ENCODE measurements at places on chromosomes 12 and 14. TPM values are rescaled to one million over a fixed set of nuclear protein-coding genes. Genes with fewer than 3 reads are reported as not detected.

Gene TEX52
- total RNA-seq = 0.20 TPM

Gene LMNTD1
- total RNA-seq = not detected

- H3K27me3 ChIP-seq = no peaks in the 10 kb centered on the region
- DNase-seq = no peak
- H3K4me1 ChIP-seq = peaks cover 3% of the 10 kb centered on the region
- no peaks in the 10 kb centered on the region for H3K36me3 ChIP-seq
- no peak overlapping the region for H3K4me3 ChIP-seq
- no peak overlapping the region for H3K27ac ChIP-seq
Measured at GRCh38 chr14:68734231-68734732, 58.6 kb downstream of the ZFP36L1 start.

Gene PLA2G1B
- total RNA-seq = not detected

- H3K27me3 ChIP-seq = no peaks in the 10 kb centered on the region
- H3K27ac ChIP-seq = no peak overlapping the region
- no peaks in the 10 kb centered on the region for H3K36me3 ChIP-seq
- H3K4me1 ChIP-seq = no peaks in the 10 kb centered on the region
- no peak overlapping the region for H3K4me3 ChIP-seq
Measured at GRCh38 chr12:126534495-126534894, 1469.3 kb downstream of the AACS start.

DNA sequence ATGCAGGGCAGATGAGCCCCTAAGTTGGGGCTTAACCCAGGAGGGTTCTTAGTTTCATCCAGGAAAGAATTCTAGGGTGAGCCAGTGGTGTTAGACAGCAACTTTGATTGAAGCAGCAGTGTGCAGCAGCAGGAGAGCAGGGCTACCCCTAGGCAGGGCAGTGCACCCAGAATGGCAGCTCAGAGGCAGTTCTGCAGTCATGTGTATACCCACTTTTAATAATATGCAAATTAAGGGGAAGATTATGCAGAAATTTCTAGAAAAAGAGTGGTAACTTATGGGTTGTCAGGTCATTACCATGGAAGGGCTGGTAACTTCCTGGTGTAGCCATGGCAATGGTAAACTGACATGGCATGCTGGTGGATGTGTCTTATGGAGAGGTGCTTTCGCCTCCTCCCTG is 297.5 kb downstream of the PCNX1 start:
- no peaks in the 10 kb centered on the region for H3K36me3 ChIP-seq
- no peaks in the 10 kb centered on the region for H3K27me3 ChIP-seq
- no peaks in the 10 kb centered on the region for H3K4me1 ChIP-seq
- no peak overlapping the region for H3K27ac ChIP-seq
- DNase-seq = no peak
- H3K4me3 ChIP-seq = no peak overlapping the region

Gene FGF23
- total RNA-seq = 0.24 TPM

DNA sequence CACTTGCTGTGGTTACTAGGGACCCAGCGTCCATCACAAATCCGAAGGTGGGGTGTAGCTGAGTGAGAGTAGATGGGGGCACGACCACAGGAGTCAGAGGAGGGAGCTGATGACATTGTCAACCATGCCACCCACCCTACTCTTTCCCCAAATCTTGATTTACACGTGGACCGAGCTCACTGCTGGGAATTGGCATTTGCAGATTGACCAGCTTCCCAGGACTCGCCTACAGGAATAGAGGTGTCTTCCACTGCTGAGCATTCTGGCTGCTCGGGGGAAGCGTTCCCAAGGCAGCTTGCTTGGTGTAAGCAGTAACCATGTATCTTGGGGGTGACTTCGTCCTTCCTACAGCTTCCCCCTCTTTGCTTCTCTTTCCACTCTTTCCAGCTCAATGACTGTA is 353 bp upstream of the PTPRR start:
- no peaks in the 10 kb centered on the region for H3K27me3 ChIP-seq
- DNase-seq = peak; percentile 46
- H3K4me3 ChIP-seq = peak overlapping the region; percentile 66
- H3K4me1 ChIP-seq = peaks cover 2% of the 10 kb centered on the region

Gene IL23A
- 1.5 TPM for total RNA-seq

GRCh38 chr14:85413836-85414526 is 116.0 kb upstream of the FLRT2 start:
- no peaks in the 10 kb centered on the region for H3K36me3 ChIP-seq
- DNase-seq = no peak
- H3K4me3 ChIP-seq = no peak overlapping the region

GRCh38 chr12:72509891-72510290 is 237.7 kb downstream of the TRHDE start:
- no peak overlapping the region for H3K4me3 ChIP-seq
